ENCODE measurements at places on chromosomes 3 and 15.

- no peak for DNase-seq
Measured at GRCh38 chr3:162175145-162175544, 678.5 kb downstream of the OTOL1 start.

DNA sequence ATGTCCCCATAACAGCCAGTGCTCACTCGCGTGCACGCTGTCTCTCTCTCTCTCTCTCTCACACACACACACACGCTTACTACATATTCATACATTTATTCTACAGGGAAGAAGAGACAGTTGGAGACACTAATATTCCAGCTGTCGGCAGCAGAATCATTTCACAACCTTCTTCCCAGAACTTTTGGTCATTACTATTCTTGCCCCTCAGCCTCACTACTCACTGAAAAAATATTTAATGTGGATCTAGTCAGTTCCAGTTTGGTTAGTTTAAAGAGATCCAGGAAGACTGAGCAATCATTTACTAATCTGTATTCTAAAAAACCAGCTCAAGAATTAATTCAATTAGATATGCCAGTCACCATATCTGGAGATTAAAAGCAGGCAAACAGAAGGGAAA, 394.9 kb downstream of the PTPRG start:
- no peak for DNase-seq

- no peak for DNase-seq
Measured at GRCh38 chr3:62007036-62007435, 366.3 kb downstream of the FEZF2 start.

GRCh38 chr15:38878026-38878425, 313.4 kb upstream of the RASGRP1 start:
- DNase-seq = no peak

DNA sequence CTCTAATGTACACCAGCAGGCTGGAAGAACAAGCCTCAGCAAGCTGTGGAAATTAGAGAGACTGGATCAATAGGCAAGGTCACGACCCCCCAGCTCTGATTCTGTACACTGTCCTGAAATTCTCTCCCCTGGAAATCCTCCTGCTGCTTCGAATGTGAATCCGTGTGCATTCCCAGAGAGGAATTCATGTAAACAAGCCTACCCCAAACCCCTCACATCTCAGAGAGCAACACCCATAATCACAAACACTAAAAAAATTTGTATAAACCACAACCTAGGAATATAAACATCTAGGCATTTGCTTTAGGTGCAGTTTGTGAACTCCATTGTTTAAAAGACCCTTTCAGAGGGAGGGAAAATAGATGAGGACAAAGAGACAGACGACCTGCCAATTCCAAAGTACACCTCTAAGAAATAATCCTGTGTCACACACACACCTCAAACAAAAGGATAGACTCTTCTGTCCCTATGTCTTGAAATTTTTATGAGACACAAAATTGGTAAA, 325.2 kb downstream of the WDR72 start:
- DNase-seq = no peak

DNA sequence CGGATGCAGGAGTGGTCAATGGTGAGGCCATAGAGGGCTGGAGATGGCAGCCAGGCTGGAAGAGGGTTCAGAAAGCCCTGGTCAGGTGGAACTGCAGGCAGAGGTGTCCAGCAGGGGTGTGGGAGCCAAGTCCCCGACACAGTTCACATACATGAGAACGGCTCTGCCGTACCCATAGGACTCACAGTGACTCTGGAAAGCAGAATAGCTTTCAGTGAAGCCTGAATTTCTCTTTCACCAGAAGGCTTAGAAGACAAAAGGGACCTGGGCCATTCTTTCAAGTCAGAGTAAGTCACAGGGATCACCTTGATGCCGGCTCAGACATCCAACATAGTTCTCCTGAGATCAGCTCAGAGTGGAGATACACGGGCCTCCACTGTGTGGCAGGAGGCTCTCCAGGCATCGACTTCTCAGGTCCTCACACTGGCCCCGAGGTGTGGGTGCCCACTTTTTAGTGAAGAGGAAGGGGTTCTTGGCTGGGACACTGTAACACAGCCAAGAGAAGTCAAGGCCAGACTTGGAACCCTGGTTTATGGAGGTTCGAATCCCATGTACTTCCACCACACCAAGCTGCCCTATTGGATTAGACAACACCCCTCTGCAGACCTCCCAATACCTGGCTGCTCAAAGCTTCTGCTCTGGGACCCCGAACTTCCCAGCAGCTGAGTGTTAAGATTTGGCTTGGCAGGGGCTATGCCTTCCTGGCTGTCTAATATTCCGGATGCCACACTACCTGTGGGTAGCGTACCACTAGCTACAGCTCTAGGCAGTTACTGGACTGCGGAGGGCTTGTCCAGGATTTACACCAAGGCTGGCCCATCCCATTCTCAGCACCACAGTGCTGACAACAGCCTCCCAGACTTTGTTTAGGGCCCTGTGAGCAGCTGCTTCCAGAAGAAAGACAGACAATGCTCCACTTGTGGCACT, 40.4 kb upstream of the RAB6B start:
- DNase-seq = no peak

DNA sequence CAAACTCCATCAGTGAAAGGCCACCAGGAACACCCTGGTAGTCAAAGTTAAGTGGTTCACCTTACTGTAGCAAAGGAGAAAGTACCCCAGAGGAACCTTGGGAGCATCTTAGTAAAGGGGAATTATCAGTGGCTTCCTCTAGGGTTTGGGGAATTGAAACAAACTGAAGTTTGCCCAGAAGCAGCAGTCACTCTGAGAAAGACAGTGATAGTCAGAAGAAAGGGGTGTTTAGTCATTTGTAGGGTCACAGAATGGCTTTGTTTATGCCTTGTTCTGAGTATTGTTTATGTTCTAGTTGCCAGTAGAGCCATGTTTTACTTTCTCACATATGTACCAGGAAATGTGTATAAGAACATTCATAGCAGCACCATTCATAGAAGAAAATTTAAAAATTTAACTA, 93.8 kb downstream of the FHIT start:
- no peak for DNase-seq

GRCh38 chr3:38643090-38643489, 6.4 kb downstream of the SCN5A start:
- DNase-seq = no peak

GRCh38 chr3:182829761-182830405, 36.6 kb downstream of the ATP11B start:
- DNase-seq = no peak
